ENCODE measurements at places on chromosomes 3 and 15.

GRCh38 chr15:48175126-48175525 is 3.0 kb downstream of the MYEF2 start:
- DNase-seq = peak; percentile 16

GRCh38 chr15:93417156-93417555 is 328.1 kb upstream of the RGMA start:
- DNase-seq = no peak

- DNase-seq = no peak
Measured at GRCh38 chr15:28021281-28022039, 77.7 kb downstream of the OCA2 start.

- DNase-seq = no peak
Measured at GRCh38 chr3:150823277-150823676, 60.3 kb upstream of the SIAH2 start.

DNA sequence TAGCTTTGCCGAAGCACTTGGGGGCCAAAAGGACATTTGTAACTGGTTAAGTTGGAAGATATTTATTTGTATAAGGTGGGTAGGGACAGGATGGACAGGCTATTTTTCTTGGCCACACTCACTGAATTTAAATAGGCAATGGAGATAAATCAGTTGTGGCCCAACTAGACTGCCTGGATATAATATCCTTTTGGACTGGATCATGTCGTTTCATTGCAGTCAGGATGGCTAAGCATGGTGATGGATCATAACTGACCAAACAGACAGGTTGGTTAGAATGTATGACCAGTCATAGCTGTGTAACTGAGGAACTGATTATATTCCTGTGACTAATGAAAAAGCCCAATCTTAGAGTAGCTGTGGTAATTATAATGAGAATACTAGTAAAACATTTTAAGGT is 284.0 kb downstream of the LPP start:
- DNase-seq = no peak

DNA sequence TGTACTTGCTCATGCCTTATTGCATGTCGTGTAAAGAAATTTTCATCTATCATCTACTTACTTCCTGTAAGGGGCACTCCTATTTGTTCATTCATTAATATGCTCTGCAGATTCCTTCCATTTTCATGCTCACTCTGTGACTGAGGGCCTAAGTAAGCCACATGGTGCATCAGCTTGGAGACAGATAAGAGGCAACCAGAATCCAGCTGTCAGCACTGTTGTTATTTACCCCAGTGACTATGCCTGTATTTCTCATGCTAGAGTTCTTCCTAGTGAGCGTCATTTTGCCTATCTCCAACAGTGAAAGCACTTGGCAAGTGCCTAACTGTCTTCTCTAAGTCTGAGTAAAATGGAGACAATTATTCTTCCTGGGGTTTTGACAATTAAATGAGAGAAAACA is 124.8 kb upstream of the ABI3BP start:
- DNase-seq = no peak
